ENCODE measurements at places on chromosomes 11 and 22.

DNA sequence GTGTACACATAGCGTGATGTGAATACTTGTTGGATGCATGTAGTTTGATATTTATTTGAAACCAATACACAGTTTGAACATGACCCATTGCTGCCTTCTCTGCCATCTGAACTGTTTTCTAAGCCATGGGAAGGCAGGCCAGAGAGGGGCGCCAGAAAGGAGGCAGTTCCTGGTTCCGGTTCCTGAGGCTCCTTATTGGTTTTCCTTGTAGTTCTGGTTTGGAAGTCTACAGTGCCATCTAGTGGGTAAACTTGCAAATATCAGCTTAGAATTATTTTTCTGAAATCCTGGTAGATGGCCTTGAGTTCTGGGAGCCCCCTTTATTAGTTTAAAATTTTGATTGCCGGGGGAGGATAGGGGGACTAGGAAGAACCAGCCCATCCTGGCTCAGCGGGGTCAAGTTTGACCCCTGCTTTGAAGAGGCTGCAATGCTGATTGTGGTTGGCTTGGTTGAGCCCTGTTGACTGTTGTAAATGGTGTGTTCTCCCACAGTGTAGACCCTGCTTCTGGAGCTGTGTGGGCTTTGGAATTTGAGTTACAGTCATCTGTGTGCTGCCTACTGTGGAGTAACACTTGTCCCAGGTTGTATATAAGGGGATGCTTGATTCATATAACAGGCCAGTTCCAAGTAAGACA is 48.4 kb downstream of the GRAMD1B start:
- DNase-seq = peak; percentile 82

GRCh38 chr11:10770626-10771254 is 19.7 kb downstream of the CTR9 start:
- peak; percentile 41 for DNase-seq

GRCh38 chr22:20430720-20431510 is 6.7 kb downstream of the SCARF2 start:
- DNase-seq = peak; percentile 55

- DNase-seq = no peak
Observed at GRCh38 chr11:81792416-81792815, 941.2 kb downstream of the FAM181B start.

DNA sequence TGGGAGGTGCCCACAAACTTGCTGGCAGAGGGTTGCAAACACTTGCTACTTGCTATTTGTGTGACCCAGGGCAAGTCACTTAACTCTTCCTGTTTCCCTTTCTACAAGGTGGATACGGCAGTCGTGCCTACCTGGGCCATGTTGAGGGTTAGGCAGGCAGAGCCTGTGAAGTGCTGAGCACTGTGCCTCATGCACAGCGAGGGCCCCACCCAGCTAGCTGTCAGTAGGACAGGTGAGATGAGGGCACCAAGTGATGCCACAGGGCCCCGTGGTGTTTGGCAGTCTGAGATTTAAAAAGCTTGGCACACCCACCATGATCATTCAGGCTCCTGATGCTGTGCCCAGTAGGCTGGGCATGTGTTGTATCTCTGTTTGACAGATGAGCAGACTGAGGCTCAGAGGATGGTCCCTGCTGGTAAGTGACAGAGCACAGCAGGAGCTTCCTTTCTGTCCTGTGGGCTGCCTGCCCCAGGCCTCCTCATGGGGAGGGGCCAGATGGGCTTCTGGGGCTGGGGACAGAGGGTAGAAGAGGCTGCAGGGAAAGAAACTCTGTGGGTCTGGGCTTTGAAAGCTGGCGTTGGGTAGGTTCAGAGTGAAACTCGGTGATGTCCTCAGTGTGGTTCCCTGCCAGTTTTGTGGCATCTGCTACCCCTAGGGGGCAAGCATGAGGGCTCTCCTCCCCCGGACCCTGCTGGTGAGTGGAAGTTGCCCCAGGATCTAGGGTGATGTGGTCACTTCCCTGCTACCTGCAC is 59.3 kb downstream of the TSPAN18 start:
- DNase-seq = no peak

GRCh38 chr11:61922539-61922938 is 5.2 kb upstream of the RAB3IL1 start:
- DNase-seq = peak; percentile 86

DNA sequence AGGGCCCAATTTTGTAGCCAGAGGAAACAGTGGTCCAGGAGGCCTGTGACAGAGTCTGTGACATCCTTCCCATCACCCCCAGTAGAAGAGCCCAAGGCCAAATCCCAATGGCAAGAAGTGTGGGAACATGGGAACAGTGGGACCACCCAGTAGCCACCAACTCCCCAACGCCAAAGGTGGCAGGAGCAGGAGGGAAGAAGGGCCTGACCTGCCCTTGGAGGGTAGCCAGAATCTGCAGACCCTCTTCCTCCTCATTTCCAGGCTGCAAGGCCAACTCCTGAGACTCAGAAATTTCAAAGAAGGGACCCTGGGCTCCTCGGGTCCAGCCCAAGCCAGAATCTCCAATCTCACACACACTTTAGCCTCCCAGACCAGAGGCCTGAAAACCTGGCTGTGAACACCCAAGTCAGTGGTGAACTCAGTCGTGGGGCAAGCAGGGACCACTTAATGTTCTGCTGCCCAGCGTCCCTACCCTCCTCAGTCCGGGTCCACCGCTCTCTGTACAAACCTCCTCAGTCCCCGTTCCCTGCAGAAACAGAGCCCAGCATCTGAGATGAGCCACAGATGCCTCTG is 6.2 kb downstream of the RAB3IL1 start:
- DNase-seq = no peak

DNA sequence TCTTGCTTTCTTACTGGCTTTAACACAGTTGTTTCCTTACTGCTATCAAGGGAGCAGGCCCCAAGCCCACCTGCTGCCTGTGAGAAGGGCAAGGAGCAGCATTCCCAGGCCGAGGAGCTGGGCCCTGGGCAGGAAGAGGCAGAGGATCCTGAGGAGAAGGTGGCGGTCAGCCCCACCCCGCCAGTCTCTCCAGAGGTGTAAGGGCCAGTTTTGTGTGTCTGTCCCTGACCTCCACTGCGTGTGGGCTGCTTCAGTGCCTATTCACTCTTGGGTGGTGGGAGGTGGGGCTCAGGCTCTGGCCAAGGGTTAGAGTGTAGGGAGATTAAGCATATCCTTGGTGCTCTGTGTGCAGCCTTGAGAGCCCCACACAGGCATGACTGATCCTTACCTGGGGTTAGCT is 55.1 kb downstream of the CEP164 start:
- DNase-seq = no peak

GRCh38 chr11:3043315-3043871 is 13.8 kb downstream of the CARS1 start:
- DNase-seq = no peak

- no peak for DNase-seq
Observed at GRCh38 chr11:114309517-114309916, 13.3 kb downstream of the NNMT start.

- DNase-seq = peak; percentile 28
Observed at GRCh38 chr22:42080287-42080686, 787 bp downstream of the SMDT1 start.

DNA sequence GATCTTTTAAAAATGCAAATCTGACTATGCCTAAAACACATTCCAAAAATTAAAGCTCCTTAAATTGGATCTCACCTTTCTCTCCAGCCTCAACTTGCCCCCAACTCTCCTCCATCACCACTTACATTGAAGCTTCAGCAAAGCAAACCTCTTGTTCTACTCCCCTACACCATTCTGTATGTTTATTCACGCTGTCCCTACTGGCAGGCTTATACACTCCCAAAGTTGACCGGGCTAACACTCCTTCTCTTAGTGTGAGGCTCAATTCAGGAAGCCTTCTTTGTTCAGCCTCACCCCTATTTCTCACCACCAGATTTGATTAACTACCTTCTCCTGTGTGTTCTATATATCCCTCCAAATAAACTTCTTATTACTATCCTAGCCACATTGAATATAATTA is 1.8 kb upstream of the GDPD4 start:
- DNase-seq = no peak

DNA sequence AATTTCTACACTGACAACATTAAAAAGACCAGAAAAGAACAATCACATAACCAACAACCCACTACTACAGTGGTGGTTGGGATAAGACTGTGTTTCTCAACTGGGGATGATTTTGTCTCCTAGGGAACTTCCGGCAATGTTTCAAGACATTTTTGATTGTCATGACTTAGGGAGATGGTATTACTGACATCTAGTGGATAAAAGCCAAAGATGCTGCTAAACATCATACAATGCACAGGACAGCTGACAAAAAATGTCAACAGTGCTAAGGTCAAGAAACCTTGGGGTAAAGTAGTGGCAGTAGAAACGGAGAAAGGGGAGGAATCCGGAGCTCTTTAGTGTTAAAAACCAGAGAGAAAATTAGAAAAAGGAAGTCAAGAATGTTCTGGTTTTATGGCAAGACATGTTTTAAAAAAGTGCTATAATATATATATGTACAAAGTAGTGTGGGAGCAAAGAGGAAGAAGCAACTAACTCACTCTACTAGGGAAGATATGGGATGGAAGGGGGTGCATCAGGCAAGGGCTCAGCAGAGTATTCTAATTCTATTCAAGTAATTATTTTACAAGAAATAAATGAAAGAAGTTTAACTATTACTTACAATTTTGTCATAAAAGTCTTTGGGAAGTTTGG is 37.2 kb downstream of the CKAP5 start:
- peak; percentile 37 for DNase-seq

DNA sequence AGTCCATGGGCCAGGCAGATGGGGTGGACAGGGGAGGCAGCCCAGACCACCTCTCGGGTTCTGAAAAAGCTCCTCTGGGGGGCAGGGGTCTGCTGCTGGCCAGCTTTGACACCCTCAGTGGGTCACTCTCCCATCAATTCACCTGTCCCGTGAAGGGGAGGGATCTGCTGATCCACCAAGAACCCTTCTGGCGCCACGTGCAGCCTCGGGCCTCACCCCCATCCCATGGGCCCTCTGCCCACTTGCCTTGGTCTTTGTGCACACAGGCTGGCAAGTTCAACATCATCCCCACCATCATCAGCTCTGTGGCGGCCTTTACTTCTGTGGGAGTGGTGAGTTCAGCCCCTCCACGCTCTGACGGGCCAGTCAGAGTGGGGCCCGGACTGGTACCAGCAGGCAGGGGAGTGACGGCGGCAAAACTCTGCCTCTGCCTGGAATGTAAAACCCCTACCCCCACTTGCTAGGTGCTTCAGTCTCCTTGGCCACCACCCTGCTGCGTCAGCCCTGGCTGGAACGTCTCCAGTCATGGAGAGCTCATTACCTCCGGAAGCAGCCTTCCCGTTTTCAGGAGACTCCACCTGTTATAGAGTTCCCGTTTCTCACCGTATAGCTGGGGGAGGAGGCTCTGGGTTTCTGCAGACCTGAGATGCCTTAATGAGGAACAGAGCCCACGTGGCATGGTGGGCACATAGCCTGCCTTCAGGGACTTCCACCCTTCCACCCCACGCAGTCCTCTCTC is 12.7 kb downstream of the PRG3 start:
- no peak for DNase-seq

DNA sequence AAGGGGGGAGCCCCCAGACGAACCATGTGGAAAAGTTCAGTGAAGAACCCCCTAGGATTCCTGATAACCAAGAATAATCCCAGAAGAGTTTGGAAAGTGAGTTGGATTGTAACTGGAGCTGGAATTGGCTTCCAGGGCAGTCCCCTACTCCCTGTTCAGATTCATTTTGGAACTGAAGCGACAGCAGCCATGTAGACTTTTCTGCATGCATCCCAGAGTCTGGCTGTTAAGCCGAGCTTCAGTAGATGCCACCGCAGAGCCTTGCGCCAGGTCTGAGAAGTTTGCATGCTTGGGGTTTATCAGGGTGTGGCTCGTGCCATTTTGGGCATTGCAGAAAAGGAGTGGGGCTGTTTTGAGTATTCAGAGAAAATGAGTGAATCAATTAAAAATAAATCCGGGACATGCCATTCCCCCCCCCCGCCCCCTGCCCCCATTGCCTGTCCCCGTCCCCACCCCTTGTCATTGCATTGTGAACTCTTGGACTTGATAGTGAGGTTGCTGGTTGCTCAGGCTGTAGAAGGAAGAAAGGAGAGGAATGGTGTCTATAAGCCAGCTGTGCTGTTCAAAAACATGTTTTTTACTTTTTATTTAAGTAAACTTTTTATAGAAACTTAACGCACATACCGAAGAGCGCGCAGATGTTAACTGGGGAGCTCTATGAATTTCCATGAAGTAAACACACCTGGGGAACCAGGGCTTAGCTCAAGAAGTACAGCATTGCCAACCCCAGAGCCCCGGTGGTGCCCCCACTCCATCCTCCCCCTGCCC is 71.2 kb downstream of the LDLRAD3 start:
- no peak for DNase-seq

DNA sequence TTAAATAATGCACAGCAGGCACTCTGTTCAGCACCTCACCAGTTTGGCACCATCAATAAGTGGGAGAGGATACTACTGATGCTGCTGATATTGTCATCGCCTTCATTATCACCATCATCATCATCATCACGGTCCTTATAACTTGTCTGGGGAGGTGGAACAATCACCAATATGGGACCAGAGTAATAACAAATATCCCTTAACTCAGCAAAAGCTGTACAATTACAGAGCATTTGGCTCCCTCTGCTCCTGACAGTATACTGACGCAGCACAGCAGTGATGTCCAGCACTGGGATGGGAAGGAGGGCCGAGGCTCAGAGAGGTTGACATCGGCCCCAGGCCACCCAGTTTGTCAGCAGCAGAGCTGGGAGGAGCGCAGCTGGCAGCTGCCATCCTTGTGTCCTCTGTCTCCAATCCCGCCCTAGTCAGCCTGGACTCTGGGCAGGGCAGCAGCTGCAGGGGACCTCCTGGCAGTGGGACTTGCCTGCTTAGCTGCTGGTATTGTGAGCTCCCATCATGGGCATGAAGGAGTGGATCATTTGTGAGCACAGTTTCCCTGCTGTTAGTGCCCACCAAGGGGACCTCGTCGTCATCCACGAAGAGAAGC is 90.0 kb downstream of the DHCR7 start:
- DNase-seq = no peak

- DNase-seq = peak; percentile 69
Observed at GRCh38 chr11:1694064-1694845, 2.7 kb upstream of the KRTAP5-6 start.

DNA sequence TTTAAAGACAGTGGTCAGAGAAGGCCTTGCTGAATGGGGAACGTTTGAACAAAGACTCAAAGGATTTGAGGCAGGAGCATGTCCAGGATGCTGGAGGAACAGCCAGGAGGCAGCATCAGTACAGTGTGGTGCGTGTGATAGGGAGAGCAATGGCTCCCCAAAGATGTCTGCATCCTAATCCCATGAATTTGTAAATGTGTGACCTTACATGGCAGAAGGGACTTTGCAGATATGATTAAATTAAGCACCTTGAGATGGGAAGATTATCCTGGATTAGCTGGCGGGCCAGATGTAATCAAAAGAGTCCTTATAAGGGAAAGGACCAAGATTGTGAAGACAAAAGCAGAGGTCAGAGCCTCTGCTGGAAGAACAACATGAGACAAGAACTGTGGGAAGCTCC is 24.6 kb upstream of the FAT3 start:
- DNase-seq = no peak

DNA sequence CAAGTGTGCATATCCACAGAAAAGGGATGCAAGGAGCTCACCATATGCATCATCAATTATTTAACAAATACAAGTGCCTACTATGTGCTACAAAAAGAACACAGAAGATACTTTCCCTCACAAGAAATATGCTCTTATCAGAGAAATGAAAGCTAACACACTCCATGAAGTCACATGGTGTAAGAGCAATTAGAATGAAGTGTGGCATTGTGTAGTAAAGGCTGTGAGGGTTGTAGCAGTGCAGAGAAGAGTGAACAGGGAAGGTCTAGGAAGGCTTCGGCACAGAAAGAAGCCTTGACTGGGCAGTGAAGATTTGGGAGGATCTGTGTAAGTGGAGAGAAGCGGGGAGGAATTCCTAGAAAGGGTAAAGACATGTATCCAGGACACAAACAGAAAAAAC is 22.5 kb downstream of the PPP2R1B start:
- no peak for DNase-seq
